Upper lobe of right lung (tissue), 1 donor: ENCODE measurements at places on chromosomes 1 and 21. TPM values are rescaled to one million over a fixed set of nuclear protein-coding genes. Genes with fewer than 3 reads are reported as not detected.

- peak; percentile 63 for DNase-seq
These were observed 3.7 kb downstream of the MMEL1 start for GRCh38 chr1:2628933-2629626.

DNA sequence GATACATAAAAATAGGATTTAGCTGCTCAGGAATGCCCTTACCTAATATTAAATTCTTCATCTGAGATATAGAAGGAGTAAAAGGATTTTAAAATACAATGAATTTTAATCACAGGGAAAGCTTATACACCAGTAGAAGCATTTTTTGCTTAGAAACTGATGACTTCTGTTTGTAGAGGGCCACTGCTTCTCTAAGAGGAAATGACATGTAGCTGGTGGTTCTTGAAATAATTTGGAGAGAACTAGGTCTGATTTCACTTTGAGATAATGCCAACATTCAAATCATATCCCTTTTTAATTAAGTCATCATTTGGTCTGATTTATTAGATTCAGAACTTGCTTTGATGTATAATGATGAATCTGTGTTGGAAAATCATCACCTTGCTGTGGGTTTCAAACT is 166.6 kb upstream of the SGIP1 start:
- DNase-seq = no peak

DNA sequence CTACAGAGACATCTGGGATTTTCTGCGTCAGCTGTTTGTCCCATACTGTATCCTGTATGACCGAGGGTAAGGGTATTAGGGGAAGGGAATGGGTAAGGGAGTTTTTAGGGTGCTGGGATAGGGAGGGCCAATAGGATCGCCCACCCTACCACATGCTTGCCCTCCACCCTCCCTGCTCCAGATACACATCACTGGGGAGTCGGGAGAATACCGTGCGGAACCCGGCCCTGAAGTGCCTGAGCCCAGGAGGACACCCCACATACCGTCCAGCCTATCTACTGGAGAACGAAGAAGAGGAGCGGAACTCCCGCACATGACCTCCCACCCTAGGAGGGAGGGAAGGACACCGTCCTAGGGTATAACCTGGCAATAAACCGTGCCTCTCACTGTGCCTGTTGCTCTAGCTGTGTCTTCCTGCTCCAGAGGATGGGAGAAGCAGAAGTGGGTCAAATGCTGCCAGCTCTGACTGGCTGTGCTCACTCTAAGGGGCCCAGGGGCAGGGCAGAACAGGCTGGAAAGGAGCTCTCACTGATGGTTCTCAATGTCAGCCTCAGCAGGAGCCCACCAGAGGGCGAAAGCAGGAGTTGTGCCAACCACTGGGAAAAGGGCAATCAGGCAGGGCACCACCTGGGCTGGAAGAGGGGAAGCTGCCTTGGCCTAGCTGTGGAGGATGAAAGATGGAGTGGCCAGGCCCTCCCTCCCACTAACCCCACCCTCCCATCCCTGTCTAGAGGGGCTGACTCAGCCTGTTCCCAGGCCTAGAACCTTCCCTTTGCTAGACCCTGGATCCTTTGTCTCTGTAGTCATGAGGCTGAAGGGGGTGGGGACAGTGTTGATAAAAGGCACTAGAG is 440 bp upstream of the LENEP start:
- peak; percentile 42 for DNase-seq

DNA sequence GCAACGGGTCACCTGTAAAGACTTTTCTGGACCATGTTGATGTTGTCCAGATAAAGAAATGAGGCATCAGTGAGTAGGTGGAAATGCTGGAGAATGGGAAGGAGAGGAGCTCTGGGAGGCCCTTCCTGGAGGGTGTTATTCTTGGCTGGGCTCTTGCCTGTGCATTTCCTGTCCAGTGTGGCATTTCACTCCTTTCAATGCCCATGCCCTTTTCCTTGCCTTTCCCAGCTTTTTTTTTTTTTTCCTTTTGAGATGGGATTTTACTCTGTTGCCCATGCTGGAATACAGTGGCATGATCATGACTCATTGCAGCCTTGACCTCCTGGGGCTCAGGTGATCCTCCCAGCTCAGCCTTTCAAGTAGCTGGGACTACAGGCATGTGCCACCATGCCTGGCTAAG is 11.8 kb downstream of the NOS1AP start:
- no peak for DNase-seq

DNA sequence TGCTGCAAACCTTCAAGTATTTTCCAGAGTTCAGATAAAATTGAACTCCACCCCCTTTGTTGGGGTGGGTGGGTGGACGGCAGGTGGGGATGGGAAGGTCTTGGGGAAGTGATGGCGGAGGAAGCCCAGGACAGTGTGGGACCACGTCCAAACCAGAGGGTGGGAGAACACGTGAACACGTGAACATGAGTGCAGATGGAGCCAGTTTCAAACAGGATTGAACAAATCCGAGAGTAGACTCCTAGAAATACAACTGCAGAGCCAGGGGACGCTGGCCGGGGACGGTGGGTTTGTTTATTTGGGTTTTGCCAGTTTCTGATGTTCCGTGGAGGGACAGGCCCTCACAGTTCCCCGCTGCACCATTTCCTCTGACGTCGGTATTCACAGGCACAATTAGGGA is 2.9 kb downstream of the KRTAP10-2 start:
- DNase-seq = peak; percentile 33

Gene ZYG11B
- 30.5 TPM for total RNA-seq

DNA sequence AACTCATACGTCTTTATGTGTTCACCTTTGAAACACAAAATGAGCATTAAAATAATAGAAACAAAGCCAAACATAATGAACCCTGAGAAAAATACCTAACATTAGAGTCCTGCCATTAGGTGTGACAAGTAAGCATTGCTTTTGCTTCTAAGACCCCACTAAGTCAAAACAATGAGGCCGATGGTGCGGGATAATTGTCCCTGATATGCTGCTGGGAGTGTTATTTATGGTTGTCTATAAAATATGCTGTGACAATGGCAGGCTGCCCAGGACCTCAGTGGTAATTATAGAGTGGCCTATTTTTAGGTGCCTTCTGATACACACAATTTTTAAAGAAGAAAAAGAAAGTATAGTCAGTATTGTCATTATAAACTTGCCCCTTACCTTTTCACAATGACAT is 1423.1 kb downstream of the AMY1C start:
- no peak for DNase-seq

GRCh38 chr1:235648407-235648907 is 1.1 kb downstream of the GNG4 start:
- DNase-seq = no peak

Gene KIRREL1
- total RNA-seq = 40.8 TPM

Gene MMP23B
- total RNA-seq = 40.3 TPM

DNA sequence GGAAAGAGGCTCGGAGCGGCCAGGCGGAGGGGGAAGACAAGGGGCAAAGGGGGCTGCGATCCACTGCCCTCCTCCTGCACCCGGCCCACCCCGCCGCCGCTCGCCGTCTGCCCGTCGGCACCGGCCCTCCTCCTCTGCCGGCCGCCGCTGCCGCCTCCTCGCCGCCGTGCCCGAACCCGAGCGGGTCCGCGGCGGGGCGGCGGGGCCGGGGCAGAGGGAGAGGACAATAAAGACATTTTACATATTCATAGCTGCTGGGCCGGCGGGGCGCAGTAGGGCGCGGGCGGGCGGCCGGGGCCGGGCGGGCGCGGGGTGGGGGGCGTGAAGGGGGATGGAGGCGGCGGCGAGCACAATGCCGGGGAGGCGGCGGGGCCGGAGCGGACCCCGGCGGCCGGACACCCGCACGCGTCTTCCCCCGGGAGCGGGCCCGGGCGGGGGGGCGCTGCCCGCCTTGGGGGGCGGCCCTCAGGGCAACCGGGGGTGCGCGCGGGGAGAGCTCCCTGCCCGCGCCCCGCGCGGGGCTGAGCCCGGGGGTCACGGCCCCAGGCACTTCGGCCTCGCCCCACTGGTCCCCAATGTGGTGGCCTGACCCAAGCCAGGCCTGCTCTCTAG is 546 bp downstream of the POU2F1 start:
- no peak for DNase-seq

DNA sequence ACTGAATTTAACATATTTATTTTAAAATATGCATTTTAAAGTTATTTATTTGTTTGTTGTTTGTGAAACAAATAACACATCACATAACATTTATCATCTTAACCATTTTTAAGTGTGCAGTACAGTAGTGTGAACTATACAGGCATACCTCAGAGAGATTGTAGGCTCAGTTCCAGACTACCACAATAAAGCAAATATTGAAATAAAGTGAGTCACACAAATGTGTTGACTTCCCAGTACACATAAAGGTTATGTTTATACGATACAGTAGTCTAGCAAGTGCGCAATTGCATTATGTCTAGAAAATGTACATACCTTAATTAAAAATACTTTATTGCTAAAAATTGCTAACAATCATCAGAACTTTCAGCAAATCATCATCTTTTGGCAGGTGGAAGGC is 739.4 kb upstream of the ADGRL4 start:
- DNase-seq = no peak

GRCh38 chr1:56175211-56175610 is 404.2 kb downstream of the PLPP3 start:
- DNase-seq = no peak

DNA sequence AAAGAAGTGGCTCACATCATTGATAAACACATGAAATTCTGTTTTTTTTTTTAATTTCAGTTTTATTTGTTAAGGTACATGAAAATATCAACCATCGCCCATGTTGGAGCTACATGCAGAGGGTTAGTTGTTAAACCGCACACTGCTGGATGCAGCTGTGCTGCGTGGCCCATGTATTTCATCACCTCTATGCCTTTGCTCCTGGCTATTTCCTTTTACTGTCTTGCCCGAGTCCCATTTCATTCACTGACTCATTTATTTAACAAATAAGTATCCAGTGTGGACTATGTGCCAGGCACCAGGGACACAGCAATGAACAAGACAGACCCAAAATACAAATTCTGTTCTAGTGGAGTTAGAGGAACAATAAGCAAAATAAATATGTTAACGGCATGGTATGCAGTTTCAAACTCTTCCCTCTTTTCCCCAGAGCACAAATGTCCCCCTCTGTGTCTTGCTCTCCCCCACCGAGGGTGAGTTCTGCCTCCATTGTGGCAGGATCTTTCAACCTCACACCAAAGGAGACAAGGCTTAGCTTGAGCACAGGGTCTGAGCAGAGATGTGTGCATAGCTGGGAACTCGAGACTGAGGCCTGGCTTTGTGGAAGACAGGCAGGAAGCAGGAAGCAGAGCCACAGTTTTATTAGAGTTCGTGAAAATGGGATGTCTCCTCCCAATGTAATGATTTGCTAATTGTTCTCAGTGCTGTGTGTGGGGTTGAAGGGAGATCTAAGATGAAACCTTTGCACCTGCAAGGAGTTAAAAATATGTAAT is 44.6 kb downstream of the MAN1C1 start:
- no peak for DNase-seq

DNA sequence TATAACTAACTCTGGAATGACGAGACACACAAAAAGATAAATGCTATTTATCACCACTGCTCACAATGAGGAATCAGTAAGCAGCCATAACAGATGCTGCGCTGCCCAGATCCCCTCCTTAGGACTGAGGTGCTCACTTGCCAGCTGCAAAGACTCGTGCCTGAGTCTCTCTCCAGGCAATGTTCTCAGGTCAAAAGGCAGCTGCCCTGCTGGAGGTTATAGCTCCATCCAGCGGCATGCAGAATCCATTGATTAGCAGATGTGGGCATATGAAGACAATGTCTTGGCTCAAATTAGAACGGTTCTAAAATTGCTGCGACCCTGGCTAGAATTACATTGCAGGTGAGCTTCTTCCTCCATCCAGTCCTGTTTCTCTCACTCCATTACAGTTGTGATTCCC is 328.2 kb upstream of the CHRM3 start:
- DNase-seq = no peak

Gene CRNN
- total RNA-seq = not detected

- no peak for DNase-seq
These were observed 15.2 kb downstream of the ENAH start for GRCh38 chr1:225637651-225638199.

Gene RAB25
- total RNA-seq = 62.0 TPM

DNA sequence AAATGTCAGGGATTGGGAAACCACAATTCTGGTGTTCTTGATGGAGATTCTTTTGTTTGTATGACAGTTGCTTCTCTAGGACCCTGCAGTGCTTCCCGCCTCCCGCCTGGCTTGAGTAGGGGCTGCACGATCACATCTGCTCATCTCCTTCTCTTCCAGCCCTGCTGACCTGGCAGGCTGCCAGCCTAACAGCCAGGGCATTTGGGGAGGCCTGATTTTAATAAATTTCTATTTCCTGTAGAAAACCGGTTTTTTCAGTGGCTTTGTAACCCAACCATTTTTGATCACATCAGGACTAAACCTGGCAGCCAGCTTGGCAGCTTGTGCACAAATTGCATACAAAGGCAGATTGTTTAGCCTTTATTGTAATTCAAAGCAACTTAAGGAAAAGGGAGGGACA is 78.9 kb downstream of the UBE2U start:
- DNase-seq = no peak

Gene PSRC1
- 2.9 TPM for total RNA-seq
